ENCODE measurements at places on chromosomes 5 and 9. TPM values are rescaled to one million over a fixed set of nuclear protein-coding genes. Genes with fewer than 3 reads are reported as not detected.

FOXD4L3 gene
- total RNA-seq: not detected

PCDHB6 gene
- total RNA-seq: 1.5 TPM

EIF4E1B gene
- total RNA-seq: not detected

SKP2 gene
- 56.2 TPM for total RNA-seq

PCDHGA2 gene
- total RNA-seq: 1.1 TPM

ESM1 gene
- not detected for total RNA-seq

SYNPO gene
- 7.8 TPM for total RNA-seq

FAM221B gene
- total RNA-seq: not detected

GABRP gene
- total RNA-seq: not detected

- no peak for DNase-seq
Observed at GRCh38 chr9:77585335-77585786, 62.8 kb downstream of the GNA14 start.

DNA sequence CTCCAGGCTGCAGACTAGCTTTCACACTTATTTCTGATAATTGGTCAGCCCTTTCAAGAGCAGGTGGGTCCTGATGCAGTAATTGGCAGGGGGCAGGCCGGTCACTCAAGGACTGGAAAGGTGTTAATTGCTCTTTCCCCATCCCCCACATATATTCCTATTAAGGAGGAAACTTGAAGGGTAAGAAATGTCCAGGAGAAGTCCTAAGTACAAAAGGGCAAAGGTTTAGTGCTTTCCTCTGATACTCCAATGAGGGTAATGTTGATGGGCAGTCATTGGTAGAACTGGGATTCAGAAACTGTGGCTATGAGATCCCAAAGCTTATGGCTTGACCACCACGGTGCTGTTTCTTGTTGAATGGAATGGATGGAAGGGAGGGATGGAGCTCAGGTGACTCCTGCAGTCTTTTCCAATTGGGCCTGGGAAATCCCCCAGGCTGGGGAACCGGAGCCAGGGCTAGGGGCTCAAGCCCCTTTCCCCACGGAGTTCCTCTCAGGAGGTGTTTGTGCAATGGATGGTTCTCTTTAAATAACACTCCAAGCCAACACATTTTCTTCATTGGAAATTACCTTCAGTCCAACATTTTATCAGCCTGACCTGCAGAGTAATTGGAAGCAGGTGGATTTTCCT lies 103.2 kb upstream of the ALDH1B1 start:
- no peak for DNase-seq

- DNase-seq: no peak
Observed at GRCh38 chr9:80197661-80198060, 625.9 kb downstream of the TLE4 start.

DNA sequence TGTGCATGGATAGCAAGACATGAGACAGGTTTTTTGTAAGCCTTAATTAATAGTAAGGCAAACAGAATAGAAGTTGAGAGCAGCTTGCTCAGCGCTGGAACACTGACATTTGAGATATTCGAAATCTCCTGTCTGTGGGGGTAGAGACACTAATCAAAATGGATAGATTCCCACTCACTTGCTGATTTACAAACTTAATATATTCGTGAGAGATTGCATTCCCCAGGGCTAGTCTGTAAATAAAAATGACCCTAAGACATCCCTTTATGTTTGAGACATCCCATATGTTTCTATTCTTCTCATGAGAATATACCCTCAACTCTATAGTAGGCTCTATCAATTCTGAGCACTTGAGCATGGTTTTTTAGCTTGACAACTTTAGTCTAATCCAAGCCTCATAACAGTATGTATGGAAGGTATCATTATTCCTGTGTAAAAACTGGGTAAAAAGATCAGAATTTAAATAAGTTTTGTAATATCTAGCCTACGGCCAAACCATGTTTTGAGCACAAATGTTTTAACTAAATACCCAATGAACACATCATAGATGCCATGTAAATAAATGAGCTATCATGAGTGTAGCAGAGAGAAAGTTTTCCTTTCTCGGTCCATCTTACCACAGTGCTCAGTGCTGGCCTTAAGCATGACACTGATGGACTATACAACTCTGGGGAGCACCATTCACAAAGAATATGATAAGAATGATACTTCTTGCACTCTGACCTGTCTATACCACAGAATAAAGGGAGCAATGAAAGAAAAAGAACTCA lies 609.2 kb downstream of the PSAT1 start:
- no peak for DNase-seq

GRCh38 chr5:87912419-87912818 lies 356.2 kb downstream of the TMEM161B start:
- no peak for DNase-seq

DNA sequence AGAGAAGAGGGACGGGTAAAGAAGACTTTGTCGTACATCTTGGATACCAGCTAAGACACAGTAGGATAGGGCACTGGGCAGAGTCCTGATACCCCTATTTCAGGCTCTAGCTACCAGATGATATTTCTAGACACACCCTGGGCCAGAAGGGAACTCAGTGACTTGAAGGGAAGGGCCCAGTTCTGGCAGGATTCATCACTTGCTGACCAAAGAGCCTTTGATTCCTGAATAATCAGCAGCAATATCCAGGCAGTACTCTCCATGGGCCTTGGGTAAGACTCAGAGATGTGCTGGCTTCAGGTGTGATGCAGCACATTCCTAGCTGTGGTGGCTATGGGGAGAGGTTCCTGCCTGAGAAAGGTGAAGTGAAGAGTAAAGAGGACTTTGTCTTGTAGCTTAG lies 40.7 kb downstream of the TPD52L3 start:
- DNase-seq: no peak

GRCh38 chr9:9170439-9171134 lies 1371.0 kb upstream of the DMAC1 start:
- peak; percentile 2 for DNase-seq

GRCh38 chr5:180825768-180826525 lies 23.3 kb upstream of the MGAT1 start:
- DNase-seq: peak; percentile 56

DNA sequence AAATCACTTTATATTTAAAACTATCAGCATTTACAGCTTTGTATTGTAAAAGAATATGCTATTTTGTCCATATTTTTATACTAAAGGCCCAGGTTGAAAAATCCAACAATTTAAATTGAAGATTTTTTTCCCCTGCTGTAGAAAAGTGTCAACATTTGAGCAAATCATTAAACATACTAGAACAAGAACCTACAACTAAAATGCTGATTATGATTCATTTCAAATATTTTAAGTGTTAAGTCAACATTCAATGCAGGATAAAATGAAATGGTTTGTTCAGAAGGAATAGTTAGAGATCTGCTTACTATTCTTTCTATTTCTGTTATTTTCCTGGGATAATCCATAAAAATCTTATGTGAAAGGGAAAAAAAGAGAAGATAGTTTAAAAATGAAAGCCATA lies 866.5 kb upstream of the DMAC1 start:
- no peak for DNase-seq

GRCh38 chr5:31346896-31347551 lies 153.5 kb downstream of the CDH6 start:
- no peak for DNase-seq

DNA sequence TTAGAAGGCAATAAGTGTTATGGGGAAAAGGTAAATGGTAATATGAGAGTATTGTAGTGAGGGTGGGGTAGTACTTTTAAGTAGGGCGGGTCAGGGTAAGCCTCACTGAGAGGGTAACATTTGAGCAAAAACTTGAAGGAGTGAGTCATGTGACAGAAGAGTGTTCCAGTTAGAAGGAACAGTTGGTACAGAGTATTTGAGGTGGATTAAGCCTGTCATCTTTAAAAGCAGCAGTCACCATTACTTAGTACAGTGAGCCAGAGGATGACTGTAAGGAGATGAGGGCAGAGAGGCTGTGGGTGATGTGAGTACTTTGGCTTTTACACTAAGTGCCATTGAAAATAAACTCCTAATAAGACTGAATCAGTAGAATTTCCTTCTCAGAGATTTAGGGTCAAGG lies 54.8 kb downstream of the UBAP1 start:
- DNase-seq: peak; percentile 63

GRCh38 chr5:61303346-61303745 lies 28.7 kb upstream of the ZSWIM6 start:
- DNase-seq: no peak

GRCh38 chr9:83062651-83063527 lies at the start of gene RASEF:
Gene RASEF, minus strand, starts transcription at chr9:83063142. Its CDS starts 275 bp downstream, at chr9:83062867.
- DNase-seq: no peak

DNA sequence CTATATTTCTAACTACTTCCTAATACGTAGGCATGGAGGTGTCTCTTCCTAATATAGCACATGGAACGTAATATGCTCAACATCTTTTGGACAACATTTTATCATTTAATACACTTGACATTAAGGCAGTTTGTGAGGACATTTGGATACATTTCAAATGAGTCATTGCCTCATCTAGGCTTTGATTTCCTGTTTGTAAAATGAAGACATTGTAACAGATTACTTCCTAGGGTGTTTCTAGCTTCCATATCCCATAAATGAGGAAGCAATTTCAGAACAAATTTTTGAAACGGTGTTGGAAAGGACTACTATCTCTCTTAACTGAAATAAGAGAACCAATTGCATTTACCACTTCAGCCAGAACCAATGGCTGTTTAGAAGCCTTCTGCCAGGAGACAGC lies 38.7 kb downstream of the SLC28A3 start:
- DNase-seq: peak; percentile 13

- peak; percentile 32 for DNase-seq
Observed at GRCh38 chr5:16935231-16936149, 598 bp downstream of the MYO10 start.

DNA sequence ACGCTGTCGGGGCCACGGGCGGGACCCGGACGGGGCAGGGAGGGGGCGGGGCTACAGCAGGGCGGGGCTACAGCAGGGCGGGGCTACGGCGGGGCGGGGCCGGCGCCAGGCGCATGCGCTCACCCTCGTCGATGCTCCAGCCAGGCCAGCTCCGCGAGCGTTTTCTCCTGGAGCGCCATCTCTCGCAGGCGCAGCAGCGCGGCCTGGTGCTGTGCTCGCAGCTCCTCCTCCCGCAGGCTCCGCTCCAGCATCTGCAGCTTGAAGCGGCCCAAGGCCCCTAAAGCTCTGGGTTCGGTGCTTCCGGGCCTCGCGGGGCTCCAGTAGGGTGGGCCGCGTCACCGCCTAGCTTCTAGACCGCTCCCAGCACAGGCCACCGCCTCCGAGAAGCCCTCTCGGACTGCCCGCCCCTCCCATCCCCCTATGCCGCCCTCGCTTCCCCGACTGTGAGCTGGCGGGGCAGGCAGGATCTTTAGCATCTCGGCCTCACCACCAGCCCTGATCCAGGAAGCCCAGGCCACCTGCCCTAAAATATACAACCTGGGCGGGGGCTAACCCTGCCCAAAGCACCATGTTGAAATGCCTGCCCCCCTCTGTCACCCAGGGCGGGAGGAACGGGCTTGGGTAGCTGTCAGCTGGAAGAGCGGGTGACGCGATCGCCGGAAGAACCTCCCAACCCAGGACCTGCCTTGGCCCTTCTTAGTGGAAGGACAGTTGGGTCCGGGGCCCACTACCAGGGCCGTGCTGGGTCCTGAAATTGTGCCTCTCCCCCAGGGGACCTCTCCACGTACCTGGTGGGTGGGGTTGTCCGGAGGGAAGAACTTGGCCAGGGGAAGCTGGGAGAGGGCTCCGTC lies 21.9 kb upstream of the QSOX2 start:
- DNase-seq: peak; percentile 41

DNA sequence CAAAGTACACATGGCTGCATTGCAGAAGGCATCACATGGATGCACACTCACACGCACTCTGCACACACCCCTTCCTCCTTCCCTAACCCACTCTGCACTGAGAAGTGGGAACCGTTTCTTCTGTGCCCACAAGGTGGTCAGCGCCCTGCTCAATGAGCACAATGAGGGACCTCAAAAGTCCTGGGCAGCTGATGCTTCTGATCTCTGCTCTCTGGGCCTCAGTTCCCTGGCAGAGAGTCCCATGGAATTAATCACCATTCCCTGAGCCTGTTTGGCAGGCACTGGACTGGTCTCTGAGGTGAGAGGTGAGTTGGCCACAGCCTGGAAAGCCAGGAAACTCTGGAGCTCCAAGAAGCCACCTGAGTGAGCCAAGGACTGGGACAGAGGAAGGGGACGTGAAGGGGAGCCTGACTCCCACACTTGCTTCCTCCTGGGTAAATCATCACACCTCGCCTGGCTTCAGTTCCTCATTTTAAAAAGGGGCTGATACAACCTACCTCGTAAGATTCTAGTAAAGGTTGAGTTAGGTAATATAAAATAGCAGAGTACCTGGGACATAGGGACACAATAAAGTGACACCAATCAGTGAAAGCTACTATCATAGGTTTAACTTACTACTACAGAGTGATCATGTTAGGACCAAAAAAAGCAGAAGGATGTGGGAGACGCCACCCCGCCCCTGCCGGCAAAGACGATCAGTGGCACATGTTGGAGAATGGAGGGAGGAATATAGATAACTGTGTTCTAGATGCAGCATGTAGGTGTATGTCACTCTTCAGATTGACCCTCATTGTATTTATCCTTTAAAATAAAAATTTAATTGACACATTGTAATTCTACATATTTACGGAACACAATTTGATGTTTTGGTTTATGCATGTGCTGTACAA lies 21.1 kb upstream of the IGFBPL1 start:
- DNase-seq: no peak

- DNase-seq: no peak
Observed at GRCh38 chr9:129142138-129142935, 31.1 kb downstream of the PTPA start.

DNA sequence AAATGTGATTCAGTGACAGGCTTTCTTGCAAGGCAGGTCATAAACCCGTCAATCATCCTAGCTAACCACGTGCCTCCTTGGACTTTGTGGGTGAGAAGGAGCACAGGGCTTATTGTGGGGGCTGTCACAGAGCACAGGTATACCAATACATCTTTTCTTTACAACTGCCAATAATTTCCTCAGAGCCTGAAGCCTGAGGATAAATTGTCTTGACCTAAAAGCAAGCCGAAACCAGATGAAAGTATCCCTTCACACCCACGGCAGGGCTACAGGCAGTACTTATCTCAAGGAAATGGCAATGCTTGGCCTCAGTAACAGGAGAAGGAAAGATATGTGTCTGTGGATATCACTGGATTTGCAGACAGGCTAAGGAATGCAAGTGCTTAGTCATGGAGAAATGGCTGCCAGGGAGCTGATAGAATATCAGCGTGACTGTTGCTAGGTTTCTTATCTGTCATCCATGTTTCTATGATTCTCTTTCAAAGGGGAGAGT lies 90.3 kb upstream of the ZNF366 start:
- peak; percentile 88 for DNase-seq

Measured in myocyte (in vitro differentiated cells).